ENCODE measurements at places on chromosomes 7 and 10.
A peak's percentile ranks its signal among the peaks of the same experiment; 100 is the strongest.

DNA sequence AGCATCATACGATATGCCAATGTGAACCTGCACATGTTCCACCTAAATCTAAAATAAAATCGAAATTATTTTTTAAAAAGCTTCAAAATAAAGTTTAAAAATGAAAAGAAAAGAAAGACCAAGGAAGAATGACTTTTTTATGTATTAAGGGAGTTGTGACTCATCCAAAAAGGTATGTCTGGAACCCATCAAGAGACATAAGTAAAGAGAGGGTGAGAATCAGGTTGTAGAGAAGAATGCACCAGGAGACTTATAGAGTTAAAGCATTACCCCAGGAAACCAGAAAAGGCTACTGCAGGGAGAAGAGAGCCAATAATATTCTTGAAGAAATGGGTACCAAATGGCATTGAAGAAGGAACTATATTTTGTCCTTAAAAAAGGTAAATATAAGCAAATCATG is 69.8 kb downstream of the CTTNBP2 start:
- no peak for DNase-seq

DNA sequence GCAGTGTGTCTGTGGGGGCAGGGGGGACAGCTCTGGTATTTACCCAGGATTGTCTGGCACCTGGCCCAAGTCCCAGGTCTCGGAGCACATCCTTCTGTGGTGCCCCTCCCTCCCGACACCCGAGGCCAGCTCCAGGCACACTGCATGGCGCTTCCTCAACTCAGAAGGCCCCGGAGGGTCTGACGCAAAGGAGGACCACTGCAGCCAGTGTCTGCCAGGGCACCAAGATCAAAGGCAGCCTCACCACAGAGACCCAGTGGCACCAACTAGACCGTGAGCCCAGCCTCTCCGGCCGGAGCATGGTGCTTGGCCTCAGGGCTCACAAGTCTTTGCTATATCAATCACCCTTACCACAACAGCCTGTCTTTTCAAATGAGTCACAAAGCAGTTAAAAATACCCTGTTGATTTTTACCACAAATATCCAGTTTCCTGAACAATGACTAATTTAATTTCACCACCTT is 99.3 kb upstream of the DDC start:
- no peak for DNase-seq

GRCh38 chr7:123979876-123980275 is 53.0 kb downstream of the TMEM229A start:
- no peak for DNase-seq

DNA sequence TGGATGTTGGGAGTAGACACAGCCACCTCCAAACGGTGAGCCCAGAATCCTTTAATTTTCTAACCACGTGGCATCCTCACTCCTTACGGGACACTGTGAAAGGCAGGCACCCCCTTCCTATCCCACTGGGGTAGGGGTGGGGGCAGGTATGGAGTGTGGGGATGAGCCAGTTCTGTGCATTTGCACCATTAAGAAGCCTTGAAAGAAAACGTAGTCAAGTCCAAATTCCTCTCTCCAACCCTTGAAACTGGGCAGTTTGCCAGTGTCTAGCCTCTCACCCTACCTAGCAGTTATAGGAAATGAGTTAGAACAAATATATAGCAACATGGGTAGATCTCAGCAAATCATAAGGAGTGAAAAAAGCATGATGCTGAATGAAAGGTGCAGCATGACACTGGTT is 92.4 kb upstream of the LEP start:
- DNase-seq: no peak

DNA sequence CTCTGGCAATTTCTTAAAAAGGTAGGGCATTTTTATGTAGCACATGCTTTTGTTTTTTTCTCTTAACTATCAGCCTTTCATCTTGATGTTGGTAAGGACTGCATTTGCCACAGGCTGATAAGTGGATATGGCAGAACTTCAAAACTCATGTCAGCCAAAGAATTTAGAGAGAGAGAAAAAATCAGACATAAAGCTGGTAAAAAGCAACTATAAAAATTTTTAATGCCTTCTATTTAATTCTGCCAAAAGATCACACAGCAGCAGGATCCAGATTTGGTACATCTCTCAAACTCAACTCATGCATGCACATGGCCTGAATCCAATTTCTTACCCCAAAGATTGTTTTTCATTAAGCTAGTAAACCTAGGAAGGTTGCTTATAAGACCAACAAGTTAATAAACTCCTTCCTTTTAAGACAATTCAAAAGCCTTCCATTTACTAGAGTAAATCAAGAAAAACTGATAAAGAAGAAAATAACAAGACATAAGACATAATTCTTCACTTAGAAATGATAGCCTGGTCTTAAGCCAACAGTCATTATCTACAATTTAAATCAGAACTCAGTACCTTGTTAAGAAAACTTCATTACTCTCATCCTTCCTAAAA is 69.3 kb downstream of the GLI3 start:
- DNase-seq: no peak

- DNase-seq: no peak
Observed at GRCh38 chr7:77699056-77699455, 2.8 kb downstream of the RSBN1L start.

GRCh38 chr7:83415840-83416239 is 233.1 kb downstream of the SEMA3E start:
- DNase-seq: no peak

GRCh38 chr7:149598721-149599308 is 101.2 kb upstream of the ZNF746 start:
- DNase-seq: no peak

- DNase-seq: no peak
Observed at GRCh38 chr10:125953778-125954385, 57.5 kb downstream of the FANK1 start.

DNA sequence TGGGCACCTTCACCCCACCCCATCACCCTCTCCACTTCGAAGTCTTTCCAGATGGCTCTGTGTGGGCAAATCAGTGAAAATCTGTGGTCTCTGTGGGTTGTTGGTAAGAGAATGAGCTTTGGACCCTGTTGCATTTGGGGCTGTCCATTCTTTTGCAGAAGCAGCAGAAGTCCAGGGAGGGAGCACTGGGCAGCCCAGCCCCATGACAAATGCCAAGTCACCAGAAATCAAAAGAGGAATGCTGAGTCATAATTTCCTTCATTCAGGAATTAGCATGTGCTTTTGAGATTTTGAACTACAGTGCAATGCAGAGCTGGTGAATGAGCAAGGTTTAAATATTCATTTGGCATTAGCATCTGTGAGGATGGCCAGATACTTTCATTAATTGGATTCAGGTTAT is 556.2 kb downstream of the LRMDA start:
- no peak for DNase-seq

DNA sequence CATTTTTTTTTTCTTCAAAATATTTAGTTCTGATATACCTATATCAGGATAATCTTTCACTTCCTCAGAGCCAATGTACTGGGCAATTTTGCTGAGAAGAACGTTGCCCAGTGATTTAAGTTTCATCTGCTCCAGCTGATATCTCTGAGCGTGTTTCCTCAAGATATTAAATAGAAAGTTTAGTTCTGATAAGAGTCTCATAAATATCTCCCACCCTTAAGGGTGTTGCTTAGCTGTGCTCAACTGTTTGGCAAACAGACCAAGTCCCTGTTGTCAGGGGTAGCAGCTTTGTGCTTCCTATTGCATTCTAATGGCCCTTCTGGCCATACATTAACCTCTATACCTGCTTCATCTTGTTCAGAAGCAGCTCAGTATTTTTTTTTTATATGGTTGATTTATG is 84.7 kb upstream of the GPR141 start:
- no peak for DNase-seq

DNA sequence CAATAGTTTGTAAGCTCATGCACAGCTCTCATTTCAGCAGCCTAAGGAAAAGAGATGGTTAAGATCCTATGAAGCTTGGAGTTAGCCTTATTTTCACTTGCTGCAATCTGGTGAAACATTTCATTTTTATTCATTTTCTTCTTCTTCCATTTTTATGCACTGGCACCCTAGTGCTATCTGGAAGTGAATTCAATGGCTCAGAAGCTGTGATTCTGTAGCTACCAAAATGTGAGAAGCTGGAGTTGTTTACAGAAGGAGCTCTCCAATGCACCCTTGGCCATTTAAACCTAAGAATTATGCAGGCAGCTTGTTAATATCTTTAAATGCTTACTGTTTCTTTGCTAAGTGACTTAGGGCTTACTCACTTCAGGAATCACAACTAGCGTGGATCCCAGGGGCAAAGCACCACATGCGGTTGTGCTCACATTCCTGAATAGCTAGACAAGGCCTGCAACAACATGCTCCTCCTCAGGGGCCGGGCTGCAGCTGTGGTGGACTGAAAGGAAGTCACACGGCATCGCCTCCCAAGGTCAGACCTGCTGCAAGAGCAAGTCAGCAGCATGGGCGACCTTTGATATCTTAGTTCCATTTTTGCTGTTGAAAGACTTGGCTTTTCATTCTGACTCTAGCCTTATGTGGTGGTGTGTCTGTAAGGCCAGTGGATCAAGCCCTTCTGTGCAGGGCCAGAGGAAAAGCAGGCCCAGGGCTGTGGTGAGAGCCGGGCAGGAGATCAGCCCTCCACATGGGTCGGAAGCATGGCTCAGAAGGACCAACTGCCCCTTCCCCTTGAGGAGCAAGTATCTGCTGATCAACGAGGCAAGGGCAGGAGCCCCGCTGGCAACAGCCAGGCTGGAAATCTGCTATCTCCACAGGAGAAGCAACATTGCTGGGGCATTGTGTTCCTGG is 91.9 kb upstream of the MBL2 start:
- DNase-seq: no peak

GRCh38 chr10:83801983-83802382 is 337.3 kb upstream of the GHITM start:
- DNase-seq: no peak

- no peak for DNase-seq
Observed at GRCh38 chr10:91593834-91594233, 39.0 kb downstream of the PPP1R3C start.

DNA sequence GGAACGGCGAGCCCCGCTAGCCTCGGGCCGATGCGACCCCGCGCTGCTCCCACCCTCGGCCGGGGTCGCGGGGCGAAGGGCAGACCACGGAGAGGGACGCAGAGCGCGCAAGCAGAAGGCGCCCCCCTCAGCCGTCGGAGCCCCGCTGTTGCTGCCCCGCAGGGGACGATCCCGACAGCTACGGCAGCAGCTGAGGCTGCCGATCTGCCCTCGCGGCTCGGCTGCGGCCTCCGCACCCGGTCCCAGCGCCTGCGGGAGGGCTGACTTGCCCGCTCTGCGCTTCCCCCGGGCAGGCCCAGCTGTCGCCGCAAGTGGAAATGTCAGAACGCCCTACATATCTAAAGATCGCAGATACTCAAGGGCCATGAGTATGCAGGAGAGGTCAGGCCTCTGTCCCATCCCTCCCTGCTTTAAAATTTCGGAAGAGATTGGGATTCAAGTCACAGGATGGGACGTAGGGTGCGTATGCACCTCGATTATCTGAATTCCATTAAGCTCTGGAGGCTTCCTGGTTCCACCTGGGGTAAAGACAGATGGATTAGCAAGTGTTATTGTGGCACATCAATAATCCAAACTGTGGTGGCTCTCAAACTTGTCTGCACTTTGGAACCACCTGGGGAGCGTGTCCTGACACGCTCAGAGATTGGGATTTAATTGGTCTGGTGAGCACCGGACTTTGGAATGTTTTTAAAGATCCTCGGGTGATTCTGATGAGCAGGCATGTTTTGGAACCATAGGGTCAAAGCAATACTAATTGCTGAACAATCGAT is at the start of gene CRPPA:
TSS of gene CRPPA (minus strand) at position 206 of the 770 bp plus-strand sequence. CDS start 216 bp downstream, outside the sequence.
- peak; percentile 16 for DNase-seq
